ENCODE measurements at places on chromosomes 3 and 15. TPM values are rescaled to one million over a fixed set of nuclear protein-coding genes. Genes with fewer than 3 reads are reported as not detected.

Gene STRIT1
- total RNA-seq = 4.1 TPM

Gene THPO
- total RNA-seq = 0.40 TPM

Gene SPRED1
- 34.8 TPM for total RNA-seq

Gene RASL12
- total RNA-seq = 20.8 TPM

Gene CEMIP
- total RNA-seq = 1.3 TPM

Gene MRPL47
- 52.8 TPM for total RNA-seq

Gene PAK6
- 5.9 TPM for total RNA-seq

Gene LRRK1
- total RNA-seq = 9.4 TPM

Gene SLC12A1
- not detected for total RNA-seq

Gene TRA2B
- total RNA-seq = 45.8 TPM

Gene RETNLB
- total RNA-seq = not detected

Gene SLC12A8
- total RNA-seq = 0.09 TPM

Gene MAPK6
- total RNA-seq = 26.2 TPM

Gene RBPMS2
- total RNA-seq = 49.8 TPM

Gene OXSM
- 15.8 TPM for total RNA-seq

Gene PPM1L
- total RNA-seq = 38.2 TPM

Gene ITIH3
- 0.21 TPM for total RNA-seq

Gene GADL1
- not detected for total RNA-seq

Gene PLAAT1
- 5.1 TPM for total RNA-seq

Gene C3orf22
- total RNA-seq = not detected

Gene TJP1
- 105 TPM for total RNA-seq

Gene ASB14
- 29.2 TPM for total RNA-seq

Gene CASR
- total RNA-seq = not detected

Gene ST3GAL6
- total RNA-seq = 35.3 TPM

Gene GHSR
- not detected for total RNA-seq

Gene GUCA1C
- total RNA-seq = 13.8 TPM

Gene FGF7
- total RNA-seq = 40.8 TPM

Gene MESD
- total RNA-seq = 19.5 TPM

Gene EXD1
- total RNA-seq = not detected

Gene XCR1
- total RNA-seq = not detected

Gene SLC7A14
- total RNA-seq = not detected

Gene C3orf20
- not detected for total RNA-seq

Gene TRIM42
- total RNA-seq = not detected

Gene TRH
- not detected for total RNA-seq
